Activated CD8-positive, alpha-beta memory T cell treated with anti-CD3 and anti-CD28 coated beads for 24 hours (primary cell): ENCODE measurements at places on chromosomes 4 and X.

DNA sequence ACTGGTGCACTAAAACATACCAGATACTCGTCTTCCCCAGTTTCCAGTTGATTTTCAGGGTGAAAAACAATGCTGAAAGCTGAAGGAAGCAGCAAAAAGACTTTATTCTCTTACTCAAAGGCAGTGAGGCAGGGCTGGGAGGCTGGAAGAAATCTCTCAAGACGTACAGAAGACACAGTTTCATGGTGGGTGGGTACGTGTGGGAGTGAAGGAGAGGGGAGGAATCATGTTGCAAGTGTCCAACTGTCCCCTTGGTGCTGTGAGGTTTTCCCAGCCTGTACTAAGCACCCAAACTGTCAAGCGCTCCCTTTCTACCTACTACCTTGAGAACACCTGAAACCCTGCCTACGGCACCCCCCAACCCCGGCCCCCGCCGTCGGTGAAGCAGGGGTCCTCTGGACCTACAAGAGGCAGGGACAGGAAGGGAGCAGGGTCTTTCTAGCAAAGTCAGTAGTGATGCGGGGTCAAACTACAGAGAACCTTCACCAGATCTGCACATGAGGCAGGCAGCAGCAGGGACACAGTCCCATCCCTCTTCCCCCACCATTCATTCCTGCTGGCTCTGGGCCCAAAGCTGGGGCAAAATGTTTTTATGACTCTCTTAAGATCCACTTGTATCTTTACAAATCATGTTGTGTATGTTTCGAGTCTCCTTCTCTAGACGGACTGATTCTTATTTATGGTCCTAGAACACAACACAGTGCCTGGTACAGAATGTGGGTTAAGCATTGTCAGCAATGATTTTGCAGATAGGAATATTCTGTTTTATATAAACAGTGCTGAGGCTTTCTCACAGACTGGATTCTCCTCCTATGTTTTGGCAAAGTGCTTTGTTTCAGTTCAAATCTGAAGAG is 2.4 kb upstream of the SETD7 start:
- DNase-seq = no peak

DNA sequence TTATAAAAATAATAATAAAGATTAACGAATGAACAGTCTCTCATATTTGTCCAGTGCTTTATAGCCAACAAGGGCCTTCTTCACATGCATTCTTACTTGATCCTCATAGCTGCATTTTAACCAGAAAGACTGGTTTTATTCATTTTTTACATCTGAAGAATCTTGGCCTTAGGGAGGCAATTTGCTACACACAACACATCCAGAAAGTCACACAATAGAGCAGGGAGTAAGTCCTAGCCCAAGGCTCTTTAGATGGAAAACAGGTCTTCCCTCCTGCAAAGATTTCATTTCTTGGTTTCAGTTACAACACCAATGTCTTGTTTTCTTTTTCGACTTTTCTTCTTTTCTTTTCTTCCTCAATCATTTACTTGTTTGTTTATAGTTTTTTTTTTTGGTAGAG is 13.0 kb upstream of the C1GALT1C1 start:
- DNase-seq = no peak

GRCh38 chr4:184250795-184251669 is 33.4 kb upstream of the ENPP6 start:
- no peak for DNase-seq

GRCh38 chr4:95572304-95572991 is 23.7 kb upstream of the UNC5C start:
- DNase-seq = no peak

DNA sequence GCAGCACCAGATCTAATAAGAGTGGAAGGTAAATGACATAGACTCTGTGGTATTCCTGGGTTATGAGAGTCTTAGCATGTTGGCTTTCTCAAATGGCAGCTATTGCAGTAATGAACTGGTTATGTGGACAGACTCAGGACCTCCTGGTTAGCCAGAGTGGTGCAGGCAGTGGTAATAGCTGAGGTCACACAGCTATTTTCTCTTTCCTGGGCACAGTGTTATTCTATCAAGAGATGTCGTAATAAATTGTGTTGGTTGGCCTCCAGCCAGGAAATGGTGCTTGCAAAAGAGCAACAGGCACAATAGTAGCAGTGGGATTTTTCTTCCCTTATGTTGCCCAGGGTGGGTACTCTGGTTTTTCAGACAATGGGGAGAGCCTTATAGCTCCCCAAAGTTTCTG is 279.2 kb upstream of the FGF16 start:
- no peak for DNase-seq

- no peak for DNase-seq
These were observed 184.0 kb upstream of the KIT start for GRCh38 chr4:54473798-54474197.

DNA sequence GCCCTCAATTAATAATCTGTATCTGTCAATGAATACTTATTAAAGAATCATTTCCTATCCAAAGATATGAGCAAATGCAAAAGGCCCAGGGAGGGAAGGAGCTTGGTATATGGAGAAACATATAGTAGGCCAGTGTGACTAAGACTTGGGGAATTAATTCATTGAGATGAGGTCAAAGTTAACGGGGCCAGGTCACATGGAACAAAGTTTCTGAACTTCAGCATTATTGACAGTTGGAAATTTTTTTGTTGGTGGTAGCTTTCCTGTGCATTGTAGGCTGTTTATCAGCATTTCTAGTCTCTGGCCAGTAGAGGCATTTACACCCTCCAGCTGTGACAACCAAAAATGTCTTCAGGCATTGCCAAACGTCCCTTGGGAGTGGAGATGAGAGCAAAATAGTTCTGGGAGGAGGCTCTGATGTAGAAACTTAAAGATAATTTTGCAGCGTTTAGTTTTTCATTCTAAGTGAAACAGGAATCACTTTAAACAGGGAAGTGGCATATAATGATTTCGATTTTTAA is 202.0 kb downstream of the SLC4A4 start:
- no peak for DNase-seq

GRCh38 chr4:127124919-127125318 is 507.8 kb upstream of the INTU start:
- DNase-seq = no peak

GRCh38 chrX:136643243-136643642 is 4.7 kb upstream of the CD40LG start:
- no peak for DNase-seq

DNA sequence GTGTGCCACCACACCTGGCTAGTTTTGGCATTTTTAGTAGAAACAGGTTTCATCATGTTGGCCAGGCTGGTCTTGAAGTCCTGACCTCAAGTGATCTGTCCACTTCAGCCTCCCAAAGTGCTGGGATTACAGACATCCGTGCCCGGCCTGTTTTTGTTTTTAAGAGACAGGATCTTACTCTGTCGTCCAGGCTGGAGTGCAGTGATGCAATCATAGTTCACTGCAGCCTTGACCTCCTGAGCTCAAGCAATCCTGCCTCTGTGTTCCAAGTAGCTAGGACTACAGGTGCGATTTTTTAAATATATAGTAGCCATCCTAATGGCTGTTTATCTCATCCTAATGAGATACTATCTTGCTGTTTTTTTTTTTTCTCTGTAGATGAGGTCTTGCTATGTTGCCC is 47.6 kb downstream of the RNF212 start:
- DNase-seq = no peak

GRCh38 chrX:68332201-68332731 is 101.0 kb downstream of the OPHN1 start:
- no peak for DNase-seq

DNA sequence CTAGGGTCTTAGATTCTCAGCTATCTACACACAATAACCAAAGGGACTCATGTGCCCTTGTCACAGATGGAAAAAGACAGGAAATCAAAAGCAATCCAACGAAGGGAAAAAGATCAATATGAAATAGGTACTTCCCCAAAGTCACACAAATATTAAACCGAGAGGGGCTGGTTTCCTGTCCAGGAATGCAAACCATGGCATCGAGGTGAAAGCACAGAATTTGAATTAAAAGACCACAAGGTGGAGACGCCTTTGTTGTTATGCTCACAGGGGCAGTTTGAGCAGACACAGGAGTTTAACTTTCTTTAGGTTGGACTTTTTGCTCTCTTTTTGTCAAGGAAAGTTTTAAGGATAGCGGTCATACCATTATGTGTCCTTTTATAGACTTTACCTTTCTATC is 14.3 kb downstream of the H2BW1 start:
- no peak for DNase-seq

DNA sequence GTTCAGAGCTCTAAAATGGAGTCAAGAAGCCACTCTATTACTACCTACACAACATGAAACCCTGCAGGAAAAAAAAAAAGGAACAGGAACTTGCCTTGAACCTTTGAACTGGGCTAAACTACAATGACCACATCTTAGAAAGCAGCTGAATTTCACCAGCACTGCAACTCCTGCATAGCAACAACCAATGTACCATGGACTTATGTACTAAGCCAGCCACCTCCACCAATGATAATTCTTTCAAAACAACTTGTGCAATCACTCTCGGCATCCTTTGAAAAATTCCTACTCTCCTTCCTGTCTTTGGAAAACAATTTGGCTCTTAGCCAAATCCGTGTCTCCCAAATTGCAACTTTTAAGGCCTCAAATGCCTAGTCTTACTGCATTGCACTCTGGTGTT is 26.8 kb upstream of the FMR1 start:
- no peak for DNase-seq

DNA sequence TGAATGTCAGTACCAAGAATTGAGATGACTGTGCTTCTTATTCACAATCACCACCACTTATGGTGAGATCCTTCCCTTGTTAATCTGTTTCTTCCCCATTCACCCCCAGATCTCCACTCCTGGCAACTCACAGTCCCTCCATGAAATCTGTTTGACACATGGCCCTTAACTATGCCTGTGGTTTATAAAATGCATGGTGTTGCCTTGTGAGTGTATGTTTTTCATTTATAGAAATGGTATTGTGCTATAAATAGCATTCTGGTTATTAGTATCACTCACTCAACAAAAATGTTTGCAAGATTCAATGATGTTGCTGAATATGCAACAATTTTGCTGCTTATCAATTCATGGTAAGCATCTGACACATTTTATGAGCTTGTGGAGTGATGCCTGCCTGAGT is 131.0 kb downstream of the PRKX start:
- no peak for DNase-seq

GRCh38 chr4:80201252-80202151 is 4.2 kb downstream of the PRDM8 start:
- no peak for DNase-seq

DNA sequence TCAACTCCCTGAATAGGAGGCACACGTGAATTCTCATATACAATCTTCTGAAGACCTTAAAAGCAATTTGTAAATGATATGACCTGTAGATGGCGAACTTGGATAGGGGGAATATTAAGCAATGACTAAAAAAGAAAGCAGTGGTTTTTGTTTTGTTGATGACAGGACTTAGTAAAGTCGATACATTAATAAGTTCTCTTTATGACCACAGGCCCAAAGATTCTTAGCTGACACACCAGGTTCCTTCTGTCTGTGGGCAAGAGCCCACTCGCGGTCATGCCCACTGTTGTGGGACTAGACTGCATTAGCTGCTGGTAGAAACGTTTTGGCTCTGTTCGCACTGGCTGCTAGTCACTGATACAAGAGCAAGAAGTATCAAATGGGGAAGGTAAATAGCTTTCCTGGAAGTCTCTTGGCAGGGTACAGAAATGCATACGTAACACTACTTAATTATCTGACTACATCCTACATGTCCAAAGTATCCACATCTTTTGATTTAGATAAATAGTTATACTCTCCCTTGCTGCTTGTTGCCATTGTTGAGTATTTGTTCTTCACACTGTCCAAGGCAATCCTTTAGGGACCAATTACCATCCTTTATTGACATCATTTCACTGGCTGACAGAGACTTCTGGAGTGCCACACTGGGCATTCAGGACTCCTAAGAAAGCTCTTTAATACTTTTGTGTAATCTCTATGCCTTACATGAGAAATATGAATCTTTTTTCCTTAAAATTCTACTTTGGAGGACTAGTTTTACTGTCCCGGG is 31.0 kb downstream of the ALPK1 start:
- DNase-seq = no peak

GRCh38 chr4:106707776-106708463 is 328.2 kb downstream of the DKK2 start:
- DNase-seq = no peak

DNA sequence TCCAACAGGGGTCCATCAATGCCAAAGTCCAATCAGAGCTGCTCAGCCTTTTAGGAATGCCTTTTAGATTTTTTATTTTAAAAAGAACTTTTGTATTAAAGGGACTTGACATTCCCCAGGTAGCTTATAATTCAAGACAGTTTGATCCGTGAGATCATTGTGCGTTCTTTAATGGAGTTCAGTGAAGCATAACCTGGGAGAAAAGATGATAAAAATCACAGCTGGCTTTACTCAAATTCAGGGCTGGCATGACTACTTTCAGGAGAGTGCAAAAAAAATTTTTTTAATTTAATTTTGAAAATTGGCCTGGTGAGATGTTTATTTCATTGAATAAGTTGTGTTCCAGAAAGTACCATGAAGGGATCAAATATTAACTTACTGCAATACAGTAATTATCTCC is 118.2 kb downstream of the VCX2 start:
- no peak for DNase-seq

- DNase-seq = no peak
These were observed 9.5 kb downstream of the EPGN start for GRCh38 chr4:74317616-74318246.

GRCh38 chrX:81355436-81355835 is 153.5 kb downstream of the SH3BGRL start:
- no peak for DNase-seq

GRCh38 chr4:83731609-83732008 is 195.7 kb downstream of the GPAT3 start:
- no peak for DNase-seq

- no peak for DNase-seq
These were observed 19.7 kb upstream of the AMELX start for GRCh38 chrX:11273544-11273943.

- no peak for DNase-seq
These were observed 796 bp upstream of the ZNF141 start for GRCh38 chr4:336893-337142.

GRCh38 chr4:75660491-75660890 is 12.7 kb downstream of the G3BP2 start:
- no peak for DNase-seq

- no peak for DNase-seq
These were observed 17.3 kb upstream of the TMEM185A start for GRCh38 chrX:149648932-149649331.

GRCh38 chr4:73277201-73277600 is 18.6 kb upstream of the ANKRD17 start:
- DNase-seq = no peak

- DNase-seq = no peak
These were observed 56.3 kb downstream of the DTHD1 start for GRCh38 chr4:36337665-36338185.

GRCh38 chrX:39974270-39974669 is 123.5 kb downstream of the BCOR start:
- no peak for DNase-seq

DNA sequence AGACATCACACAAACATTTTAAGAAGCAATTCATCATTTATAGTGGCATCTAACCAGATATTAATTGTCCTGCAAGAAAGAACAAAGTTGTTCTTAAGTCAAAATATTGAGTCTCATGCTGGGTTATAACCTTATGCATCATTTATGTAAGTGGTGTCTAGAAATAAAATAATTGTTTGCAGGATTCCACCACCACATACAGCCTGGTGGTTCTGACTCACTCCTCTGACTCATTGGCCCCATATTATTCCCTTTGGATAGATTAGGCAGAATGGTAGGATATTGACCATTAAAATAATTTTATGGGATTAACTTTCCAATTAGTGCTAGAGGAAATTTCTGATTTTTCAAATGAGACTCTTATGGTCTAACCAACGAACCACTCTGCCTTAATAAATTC is 384.5 kb downstream of the GRXCR1 start:
- no peak for DNase-seq

- no peak for DNase-seq
These were observed 8.6 kb upstream of the VCX2 start for GRCh38 chrX:8179656-8180055.
